ENCODE measurements at places on chromosomes 11 and 22.

GRCh38 chr11:31955838-31956237 is 135.0 kb upstream of the RCN1 start:
- no peak for DNase-seq

GRCh38 chr11:100119176-100119575 is 567.9 kb upstream of the ARHGAP42 start:
- no peak for DNase-seq

- no peak for DNase-seq
These were observed 39.1 kb downstream of the SCUBE2 start for GRCh38 chr11:9052316-9052715.

GRCh38 chr11:134044514-134045284 is 24.2 kb upstream of the JAM3 start:
- DNase-seq = no peak

DNA sequence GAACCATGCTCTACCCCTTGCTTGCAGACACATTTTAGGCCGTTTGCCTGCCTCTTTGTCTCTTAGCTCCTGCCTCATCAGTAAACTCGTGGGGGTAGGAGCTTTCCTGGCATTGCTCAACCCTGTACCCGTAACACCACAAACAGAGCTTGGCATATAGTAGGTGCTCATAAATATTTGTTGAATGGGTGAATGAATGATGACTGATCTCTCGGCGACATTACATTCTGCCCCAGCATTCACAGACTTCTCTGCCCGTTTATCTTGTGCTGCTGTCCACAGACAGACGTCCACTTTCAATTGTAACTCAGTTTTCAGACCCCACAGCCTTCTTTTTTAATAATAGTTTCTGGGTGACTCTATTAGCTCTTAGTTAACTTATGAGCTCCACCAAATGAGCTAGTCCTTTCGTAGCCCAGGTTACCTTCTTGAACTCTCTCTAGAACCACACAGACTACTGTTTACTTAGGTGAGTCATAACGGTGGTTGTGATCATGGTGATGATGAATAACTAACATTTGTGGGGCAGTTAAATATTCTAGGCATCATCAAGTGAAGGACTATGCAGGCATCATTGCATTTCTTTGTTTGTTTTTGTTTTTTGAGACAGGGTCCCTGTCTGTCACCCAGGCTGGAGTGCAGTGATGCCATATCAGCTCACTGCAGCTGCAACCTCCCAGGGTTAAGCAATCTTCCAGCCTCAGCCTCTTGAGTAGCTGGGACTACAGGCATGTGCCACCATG is 188.4 kb downstream of the ADAMTS15 start:
- DNase-seq = no peak

GRCh38 chr11:67996622-67997474 is 7.0 kb downstream of the UNC93B1 start:
- DNase-seq = peak; percentile 32

- peak; percentile 18 for DNase-seq
These were observed 86.6 kb upstream of the ARHGAP32 start for GRCh38 chr11:129278586-129279319.

DNA sequence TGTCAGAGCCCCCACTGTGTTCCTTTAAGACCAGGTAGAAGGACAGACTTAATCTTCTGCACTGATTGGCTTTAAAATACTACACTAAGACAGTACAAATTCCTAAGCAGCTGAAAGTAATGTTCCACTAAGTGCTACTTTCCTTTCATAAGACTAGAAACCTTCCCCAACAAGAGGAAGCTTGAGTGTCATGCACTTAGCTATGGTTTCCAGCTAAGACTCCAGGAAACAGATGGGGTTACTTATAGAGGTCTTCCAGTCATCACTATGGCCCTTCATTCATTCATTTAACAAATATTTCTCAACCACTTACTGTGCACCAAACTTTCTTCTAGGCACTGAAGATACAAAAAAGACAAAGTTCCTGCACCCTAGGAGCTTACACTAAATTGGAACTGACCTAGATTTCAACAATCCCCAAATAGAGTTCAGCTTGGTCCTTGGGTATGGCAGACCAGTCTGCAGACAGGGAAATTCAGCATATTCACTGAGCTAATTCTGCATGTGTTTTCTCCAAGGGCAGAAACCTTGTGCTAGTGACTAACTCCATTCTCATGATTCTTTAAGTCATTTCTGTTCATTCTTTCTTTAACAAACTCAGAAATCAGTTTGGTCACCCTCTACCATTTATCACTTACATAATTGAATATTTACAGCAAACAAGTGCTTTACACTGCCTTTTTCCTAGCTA is 178.4 kb upstream of the MTNR1B start:
- DNase-seq = no peak

DNA sequence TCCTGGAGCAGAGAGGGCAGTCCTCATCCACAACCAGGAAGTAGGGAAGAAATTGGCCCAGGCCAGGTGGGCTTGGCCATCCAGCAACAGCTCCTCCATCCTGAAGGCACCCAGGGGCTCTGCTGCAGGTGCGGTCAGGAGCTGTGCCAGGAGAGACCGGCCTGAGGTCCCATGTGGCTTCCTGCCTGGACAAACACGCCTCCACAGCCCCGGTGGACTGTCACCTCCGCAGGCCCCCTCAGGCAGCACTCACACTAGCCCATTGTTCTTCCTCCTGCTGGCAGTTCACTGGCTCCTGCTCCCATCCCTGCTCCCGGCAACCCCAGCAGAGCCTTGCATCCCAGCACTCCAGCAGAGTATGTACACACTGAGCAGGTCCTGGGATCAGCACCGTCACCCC is 16.0 kb upstream of the POU2AF1 start:
- DNase-seq = no peak

GRCh38 chr11:79437981-79438630 is 2.7 kb downstream of the TENM4 start:
- DNase-seq = no peak

- no peak for DNase-seq
These were observed 20.2 kb upstream of the OR10A5 start for GRCh38 chr11:6825231-6825744.

DNA sequence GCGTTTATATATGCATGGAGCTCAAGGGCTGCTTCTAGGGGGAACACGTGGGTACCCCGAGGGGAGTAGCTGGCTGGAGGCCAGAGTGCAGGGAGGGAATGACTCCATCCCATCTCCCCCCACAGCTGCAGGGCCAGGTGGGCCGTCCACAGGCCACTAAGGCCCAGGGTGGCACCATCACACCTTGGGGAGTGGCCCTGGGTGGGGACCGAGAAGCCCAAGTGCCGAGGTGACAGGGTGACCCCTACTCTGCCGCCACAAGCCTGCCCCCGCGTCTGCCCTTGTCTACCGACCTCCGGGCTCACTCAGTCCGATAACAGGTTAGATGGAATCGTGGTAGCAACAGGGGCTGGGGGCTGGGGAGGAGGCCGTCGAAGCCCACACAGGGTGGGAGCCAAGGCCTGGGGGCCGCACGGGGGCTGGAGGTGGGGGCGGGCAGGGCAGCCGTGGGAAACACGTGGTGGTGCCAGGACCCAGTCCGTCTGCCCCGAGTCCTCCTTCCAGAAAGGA is 125.7 kb downstream of the KCNQ1OT1 start:
- no peak for DNase-seq

DNA sequence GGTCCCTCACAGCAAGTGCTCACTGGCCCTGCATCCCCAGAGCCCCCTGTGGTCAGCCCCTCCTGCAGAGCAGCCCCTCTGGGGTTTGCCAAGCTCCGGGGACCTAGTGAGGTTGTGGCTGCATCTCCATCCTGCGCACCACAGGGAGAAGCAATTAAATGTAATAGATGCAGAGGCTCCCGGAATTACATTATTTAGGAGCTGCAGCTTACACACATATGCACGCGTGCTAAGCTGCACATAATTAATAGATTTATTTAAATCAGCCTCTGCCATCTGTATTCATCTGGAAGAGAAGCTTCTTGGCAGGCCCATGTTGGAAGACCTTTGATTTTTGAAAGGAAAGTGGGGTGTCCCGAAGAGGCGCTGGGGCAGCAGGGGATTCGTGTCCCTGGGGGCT is 1271.5 kb downstream of the BRD1 start:
- no peak for DNase-seq

DNA sequence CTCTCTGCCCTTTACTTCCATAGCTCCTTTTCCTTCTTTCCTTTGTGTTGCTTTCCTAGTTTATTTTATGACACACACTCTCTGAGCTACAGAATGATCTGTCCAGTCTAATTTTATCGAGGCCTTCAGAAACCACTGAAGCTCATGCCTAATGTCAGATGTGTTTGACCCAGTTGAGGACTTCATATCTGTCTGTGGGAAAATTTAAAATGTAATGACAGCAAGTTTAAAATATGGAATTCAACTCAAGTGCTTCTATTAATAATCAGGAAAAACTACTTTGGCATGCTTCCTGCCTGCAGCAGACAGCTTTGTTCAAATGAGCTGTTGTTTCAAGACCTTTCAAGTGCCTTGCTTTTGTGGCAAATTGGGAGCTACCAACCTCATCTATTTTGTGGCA is 261.8 kb upstream of the MTNR1B start:
- DNase-seq = no peak

DNA sequence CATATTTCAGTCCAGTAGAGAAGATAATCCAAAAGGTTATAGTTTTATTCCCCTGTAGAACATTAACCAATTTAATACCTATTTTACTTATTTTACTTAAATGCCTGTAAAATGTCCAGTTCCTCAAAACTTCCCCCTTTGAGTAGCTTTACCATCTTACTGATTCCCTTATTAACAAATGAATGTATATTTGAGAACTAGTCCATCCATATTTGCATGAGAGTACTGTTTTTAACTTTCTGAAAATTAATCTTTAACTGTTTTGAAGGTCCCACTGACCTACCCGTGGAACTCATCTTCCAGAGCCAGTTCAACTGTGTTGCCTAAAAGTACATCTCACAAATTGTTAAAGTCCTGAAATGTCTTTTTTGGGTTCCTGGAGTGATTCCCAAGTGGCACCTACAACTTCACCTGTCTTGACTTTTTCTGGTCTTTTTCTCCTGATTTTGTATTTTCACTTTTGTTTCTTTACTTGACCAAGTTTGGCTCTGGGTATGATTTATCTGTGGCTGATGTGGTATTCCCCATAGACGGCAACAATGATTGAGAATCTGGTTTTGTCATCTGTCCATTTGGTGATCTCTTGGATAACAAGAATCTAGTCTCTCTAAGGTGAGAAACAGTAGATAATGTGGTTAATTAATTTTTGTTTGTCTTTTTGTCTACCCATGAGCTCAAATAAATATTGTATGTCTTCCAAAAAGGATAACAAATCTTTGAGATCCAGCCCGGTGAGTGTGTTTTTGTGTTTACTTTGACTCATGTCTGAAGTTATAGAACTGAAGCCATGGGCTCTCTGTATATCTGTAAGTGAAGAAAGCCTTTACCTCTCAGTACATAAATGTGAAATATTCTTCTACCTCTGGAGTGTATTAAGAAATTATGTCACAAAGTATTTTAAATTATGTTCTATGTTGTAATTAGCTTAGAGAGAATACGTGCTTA is 174.2 kb downstream of the ETS1 start:
- no peak for DNase-seq

GRCh38 chr11:74371269-74372052 is 26.8 kb downstream of the PGM2L1 start:
- DNase-seq = no peak

DNA sequence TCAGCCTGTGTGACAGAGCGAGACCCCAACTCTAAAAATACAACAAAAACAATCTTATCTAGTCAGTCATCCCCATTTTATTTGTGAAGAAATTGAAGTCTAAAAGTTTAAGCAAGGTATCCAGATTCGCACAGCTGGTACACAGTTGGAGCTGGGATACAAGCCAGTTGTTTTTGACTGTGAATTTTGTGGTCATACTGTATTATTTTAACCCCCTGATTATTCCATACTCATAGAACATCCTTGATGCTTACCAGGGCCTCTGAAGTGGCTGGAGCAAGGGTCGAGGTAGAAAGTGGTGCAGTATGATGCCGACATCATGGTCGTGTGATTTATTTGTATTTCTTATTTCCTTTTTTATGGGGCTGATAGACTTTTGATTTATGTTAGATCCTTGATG is 50.0 kb downstream of the BID start:
- no peak for DNase-seq

DNA sequence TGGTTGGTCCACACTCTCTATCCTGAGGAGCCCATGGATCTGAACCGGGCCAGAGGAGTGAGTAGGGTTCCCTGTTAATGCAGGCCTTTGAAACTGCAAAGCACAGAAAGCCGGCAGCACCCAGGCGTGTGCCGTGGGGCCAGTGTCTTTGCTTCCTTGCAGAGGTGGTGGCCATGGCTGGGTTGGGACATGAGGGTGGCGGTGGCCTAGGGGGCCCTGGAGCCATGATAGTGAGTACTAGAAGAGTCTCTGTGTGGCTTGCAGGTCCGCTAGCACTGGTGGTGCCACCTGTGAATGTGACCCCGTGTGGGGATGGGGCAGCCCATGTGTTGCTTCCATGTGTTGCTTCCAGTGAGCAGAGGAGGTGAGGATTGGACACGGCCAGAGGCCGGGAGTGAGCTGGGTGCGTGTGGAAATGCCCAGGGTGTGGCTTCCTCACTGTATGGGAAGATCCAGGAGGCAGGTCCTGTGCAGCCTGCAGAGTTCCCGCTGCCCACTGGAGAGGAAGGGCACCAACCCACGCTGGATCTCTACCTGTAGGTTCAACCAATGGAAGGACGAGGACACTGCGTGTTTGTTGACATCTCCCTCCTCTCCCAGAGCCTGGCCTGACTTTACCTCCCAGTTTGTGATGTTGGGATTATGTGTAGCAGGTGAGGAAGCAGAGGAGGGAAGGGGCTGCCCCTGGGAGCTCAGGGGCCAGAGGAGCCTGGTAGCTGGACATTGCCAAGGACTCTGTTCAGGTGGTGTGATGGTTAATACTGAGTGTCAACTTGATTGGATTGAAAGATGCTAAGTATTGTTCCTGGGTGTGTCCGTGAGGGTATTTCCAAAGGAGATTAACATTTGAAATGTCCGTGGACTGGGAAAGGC is 796.6 kb downstream of the TBC1D22A start:
- no peak for DNase-seq

GRCh38 chr11:57787920-57788702 is 26.5 kb downstream of the CTNND1 start:
- no peak for DNase-seq

GRCh38 chr22:28032861-28033260 is 113.8 kb upstream of the PITPNB start:
- DNase-seq = no peak

DNA sequence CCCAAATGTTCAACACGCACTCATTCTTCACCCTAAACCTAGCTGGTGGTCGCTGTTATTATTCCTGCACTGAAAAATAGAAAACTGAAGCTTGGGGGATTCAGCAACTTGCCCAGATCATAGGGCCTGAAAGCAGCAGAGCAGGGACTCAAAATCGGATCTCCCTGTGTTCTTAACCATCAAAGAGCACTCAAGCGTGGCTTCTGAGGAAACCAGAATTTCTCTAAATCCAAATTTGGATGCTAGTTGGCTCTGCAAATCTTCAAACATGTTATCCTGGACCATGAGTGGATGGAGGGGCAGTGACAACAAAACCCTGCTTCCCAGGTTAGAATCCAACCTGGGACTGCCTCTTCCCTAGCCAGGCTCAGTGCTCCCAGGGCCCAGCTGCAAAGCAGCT is 11.6 kb upstream of the ARAP1 start:
- DNase-seq = no peak

Measured in T-helper 2 cell treated with Interferon-gamma antibody and Interleukin-4, amounts not matched to agents 5 μg/mL and 100 μg/mL, for 36 hours (primary cell).